ENCODE measurements at places on chromosomes 2 and 18.

- DNase-seq, result no peak
Observed at GRCh38 chr2:13113002-13113401, 396.3 kb downstream of the TRIB2 start.

DNA sequence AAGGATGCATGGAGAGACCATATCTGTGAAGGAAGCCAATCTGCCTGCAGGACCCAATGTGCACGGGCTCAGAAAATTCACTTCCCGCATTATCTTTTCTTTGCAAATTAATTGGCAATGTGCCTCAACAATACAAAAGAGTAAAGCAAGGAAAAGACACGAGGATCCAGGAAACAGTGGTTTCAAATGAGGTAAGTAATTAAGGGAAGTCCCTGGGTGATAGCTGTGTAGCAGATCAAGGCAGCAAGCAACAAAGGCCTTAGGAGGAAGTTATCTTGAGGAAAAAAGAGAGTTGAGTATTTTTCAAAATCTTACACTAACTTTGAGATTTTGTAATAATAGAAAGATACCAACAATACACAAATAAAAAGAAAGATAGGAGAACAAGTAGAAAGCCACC, 44.3 kb upstream of the TGIF1 start:
- no peak for DNase-seq

DNA sequence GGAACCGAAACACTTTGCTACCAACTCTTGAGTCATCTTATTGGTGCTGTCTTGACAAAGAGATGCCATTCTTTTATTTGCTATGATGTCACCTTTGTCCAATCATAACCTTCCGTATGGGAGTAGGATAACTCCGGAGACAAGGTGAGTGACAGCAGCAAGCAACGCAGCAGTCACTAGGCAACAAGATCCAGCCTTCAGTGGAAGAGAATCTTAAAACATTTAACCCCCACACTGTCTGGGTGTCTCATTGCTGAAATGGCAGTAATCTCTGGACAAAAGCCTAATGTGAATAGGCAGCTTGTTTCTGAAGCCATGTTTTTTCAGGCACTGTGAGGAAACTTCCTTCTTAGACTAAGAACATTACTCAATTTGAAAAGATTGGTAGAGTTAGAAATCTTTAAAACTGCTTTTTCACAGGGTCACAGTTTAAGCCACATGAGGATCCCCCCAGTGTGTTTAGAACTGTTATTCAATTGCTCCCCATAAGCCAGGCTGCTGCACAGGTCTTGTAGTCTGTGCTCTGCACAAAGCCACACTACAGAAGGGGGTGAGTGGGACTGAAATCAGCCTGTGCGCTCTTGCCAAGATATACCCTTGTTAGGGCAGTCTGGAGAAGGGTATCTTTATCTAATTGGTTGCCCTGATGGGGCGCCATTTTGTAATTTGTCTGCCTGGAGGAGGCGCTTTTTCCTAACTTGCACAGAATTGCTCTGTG, 131.5 kb upstream of the STON1 start:
- DNase-seq, result no peak

DNA sequence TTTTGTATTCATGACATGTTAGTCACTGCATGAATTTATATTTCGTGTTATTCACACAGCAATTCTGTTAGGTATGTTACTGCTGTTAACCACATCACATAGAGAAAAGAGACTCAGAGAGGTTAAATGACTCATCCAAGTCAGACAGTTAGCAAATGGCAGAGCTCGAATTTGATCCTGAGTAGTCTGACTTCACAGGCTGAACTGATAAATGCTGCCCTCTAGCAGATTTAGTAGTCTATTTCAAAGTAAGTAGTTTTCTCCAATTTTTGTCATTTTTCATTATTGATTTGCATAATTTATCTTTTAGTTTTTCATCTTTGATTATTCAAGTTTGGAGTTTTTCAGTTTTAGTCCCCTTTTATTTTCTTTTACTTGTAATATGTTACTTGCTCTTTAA, 58.3 kb downstream of the WDR7 start:
- no peak for DNase-seq

DNA sequence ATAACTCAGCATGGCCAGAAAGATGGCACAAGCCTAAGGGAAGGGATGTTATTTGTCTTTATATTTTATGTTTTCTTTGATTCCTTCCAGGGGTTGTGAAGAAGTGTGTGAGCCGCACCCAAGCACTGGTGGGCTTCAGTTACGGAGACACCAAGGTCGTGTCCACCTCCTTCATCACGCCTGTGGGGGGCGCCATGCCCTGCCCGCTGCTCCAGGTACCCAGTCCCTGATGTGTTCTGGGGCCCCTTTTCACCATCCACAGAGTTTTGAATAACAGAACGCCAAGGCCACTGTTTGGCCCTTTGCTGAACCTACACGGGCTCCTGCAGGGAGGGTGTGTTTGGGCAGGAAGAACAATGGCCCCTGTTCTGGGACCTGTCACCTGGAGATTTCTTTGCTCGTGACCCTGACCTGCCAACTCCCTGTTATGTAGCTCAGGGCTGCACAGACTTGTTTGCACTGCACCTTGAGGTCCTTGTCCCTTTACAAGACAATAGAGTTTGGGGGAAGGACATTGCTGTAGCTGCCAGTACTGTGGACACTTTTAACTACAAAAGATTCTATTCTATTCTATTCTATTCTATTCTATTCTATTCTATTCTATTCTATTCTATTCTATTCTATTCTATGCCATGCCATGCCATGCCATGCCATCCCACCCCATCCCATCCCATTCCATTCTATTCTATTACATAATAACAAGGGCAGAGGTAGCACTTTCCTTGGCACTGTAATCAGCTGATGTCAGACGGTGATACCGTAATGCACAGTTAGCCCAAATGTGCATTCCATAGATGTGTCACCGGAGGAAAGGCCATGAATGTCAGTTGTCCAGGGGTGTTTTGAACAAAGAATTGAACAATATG, 48.2 kb upstream of the CNGA3 start:
- DNase-seq, result no peak

GRCh38 chr18:9764011-9764481, 55.9 kb downstream of the RAB31 start:
- DNase-seq, result no peak

DNA sequence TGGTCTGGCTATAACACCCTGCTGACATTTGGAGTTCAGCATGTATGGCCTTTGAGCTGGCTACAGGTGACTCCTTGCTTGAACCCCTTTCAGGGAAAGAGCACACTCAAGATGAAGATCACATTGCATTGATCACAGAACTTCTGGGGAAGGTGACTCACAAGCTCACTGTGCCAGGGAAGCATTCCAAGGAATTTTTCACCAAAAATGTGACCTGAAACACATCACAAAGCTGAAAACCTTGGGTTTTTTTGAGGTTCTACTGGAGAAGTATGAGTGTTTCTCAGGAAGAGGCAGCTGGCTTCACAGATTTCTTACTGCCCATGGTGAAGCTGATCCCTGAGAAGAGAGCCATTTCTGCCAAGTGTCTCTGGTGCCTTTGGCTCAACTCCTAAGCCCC, 879.0 kb downstream of the CBLN2 start:
- no peak for DNase-seq

GRCh38 chr2:140079038-140079437, 1298.8 kb upstream of the NXPH2 start:
- DNase-seq, result no peak

DNA sequence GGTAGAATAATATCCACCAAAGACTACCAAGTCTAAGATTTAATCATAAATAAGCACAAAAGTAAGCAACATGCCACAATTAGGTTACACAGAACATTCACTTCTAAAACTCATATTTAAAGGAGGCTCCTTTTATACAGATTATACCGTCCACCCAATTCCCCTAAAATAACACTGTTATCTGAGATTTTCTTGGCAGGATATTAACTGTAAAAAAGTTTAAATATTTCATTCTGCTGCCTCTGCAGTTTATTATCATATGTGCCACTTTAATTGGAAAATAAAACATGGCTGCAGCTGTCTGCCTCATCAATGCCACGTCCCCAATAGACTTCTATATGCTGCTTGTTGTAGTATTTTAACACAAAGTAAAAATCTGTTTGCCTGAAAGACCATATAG, 140.9 kb downstream of the DTNB start:
- no peak for DNase-seq

- DNase-seq, result no peak
Observed at GRCh38 chr2:54866868-54867267, 143.4 kb downstream of the EML6 start.

DNA sequence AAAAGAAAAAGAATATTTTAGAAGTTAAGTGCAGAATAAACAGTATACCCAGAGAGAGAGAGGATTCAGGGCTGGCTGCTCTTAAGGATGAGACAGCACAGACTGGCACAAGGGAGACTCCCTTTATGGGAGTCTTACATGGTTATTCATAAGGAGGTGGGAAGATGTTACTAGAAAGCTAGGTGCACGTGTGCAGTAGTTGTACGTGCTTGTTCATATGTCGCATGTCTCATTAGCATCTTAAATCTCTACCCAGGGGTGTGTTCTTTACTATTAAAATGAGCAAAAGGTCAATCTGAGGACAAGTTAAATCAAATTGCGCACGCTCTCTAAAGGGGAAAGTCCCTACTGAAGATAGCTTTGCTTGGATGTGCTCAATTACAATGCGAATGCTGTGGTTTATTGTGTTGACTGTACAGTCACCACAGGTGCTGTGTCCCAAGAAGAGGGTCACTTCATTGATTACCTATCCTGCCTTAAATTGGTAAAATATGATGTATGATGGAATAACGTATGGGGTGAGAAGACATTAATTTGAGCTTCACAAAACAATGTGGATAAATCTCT, 368.0 kb upstream of the SPHKAP start:
- DNase-seq, result no peak

DNA sequence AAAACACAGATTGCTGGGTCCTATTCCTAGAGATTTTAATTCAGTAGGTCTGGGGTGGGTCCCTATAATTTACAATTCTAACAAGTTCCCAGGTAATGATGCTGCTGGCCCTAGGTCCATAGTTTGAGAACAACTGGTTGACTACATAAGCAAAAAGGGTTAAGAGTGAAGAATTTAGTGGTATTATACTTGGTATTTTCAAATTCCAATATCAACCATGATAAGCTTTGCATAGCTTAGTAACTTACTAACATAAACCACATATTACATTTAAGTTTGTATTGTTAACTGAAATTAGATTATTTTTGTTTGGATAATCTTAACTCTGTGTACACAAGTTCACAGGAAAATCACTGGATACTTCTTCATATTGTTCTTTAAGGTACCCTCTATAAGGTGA, 862.9 kb upstream of the ACVR2A start:
- DNase-seq, result no peak

DNA sequence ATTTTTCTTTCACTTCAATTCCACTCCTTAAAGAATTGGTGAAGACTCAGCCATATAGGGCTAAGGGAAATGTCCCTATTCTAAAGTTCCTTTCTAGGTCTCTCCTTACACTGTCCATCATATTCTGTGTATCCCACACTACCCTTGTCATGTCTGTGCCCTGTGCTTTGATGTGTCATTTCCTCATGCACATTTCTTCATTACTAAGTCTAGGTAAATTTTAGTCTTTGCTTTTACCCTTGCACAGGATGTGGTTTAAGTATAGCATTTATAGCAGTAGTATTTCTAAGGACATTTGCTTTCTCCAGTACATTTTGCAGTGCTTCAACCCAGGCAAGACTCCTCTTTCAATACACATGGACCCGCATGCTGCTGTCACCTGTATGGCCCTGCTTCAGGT, 221.5 kb upstream of the ACVR2A start:
- no peak for DNase-seq

GRCh38 chr18:79169958-79170555, 100.9 kb downstream of the ATP9B start:
- DNase-seq, result no peak

- DNase-seq, result no peak
Observed at GRCh38 chr2:222000326-222000725, 298.5 kb downstream of the PAX3 start.

DNA sequence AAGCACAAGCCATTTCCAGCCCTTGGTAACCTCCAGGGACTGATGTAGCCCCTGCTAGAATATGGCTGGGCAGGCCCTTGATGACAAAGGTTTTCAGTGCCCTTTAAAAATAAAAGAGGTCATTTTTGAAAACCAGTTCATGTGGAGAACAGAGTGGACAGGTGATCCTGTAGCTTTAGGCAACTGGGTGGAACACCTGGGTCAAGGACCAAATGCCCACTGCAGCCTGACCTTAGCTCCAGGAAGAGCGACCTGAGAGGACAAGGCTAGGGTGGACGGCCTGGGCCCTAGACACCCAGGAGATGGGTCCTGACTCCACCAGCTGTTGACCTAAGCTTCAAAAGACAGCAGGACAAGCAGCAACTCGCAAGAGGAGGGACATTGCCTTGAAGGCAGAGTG, 116.6 kb downstream of the LIPG start:
- DNase-seq, result no peak

DNA sequence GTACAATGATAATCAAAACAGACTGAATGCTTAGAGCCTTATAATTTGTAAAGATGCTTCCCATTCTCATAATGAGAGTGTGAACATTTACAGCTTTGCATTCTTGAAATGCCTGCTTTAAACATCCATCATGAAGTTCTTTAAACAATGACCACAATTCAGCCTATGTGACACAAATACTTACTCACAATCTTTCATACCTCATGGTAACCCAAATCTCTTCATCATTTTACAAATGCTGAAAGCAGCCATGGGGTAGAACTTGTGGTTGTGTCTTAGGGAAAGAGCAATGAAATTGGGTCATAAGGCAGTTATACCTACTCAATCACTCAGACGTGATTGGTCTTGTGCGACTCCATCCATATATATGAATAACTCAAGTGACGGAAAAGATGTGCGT, 140.7 kb downstream of the RND3 start:
- no peak for DNase-seq

DNA sequence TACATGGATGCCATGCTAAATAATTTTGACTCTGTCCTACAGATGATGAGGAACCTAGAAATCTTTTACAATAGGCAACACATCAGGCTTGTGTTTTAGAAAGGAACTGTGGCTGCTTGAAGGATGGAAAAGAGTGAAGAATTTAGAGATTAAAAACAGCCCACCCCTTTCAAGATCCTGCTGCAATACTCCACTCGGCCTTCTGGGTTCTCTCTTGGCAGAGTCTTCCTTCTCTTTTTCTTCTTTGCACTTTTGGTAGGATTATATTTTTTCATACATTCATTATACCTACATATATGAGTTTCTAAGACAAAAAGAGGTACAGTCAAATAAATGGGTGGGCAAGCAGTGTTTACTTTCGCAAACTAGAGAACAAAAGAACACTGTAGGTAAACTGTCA, 474.3 kb downstream of the ERBB4 start:
- DNase-seq, result no peak

DNA sequence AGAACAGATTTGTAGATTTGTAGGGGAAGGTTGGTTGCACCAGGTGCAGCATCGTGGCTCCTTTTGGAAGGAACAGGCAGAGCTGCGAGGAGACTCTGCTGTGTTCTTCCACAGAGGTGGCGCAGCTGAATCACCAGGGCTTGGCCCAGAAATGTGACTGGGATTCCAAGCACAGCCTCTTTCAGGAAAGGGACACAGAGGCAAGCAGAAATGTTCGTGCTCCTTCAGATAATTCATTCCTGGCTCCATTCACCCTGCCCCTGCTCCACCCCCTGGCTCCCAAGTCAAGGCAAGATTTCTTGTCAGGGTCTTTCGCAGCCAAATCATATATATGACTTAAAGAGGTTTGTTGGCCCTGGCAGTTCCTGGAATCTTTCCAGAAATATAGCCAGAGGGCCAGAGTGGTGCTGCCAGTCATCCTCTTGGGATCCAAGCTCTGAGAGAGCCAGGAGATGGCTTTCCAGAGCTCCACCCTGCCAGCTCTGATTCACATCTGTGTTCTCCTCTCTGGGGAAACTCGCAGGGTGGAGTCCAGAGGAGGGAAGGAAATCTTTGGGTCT, 203.9 kb upstream of the TANK start:
- no peak for DNase-seq

Measured in stimulated activated CD8-positive, alpha-beta memory T cell treated with anti-CD3 and anti-CD28 coated beads, Interleukin-4, amount 100 ng/mL, for 24 hours (primary cell).